Breast epithelium (tissue), 4 donors: ENCODE measurements at places on chromosomes 6 and 20. TPM values are rescaled to one million over a fixed set of nuclear protein-coding genes. Genes with fewer than 3 reads are reported as not detected.

LST1 gene
- 9.8 TPM for total RNA-seq

TRIM40 gene
- total RNA-seq: not detected

HMGN3 gene
- total RNA-seq: 38.3 TPM

PGC gene
- total RNA-seq: not detected

INSM1 gene
- not detected for total RNA-seq

ZNF311 gene
- 2.0 TPM for total RNA-seq

HCRTR2 gene
- total RNA-seq: not detected

ANKRD6 gene
- 18.0 TPM for total RNA-seq

VSTM2L gene
- 0.48 TPM for total RNA-seq

SIRPG gene
- total RNA-seq: not detected

DNA sequence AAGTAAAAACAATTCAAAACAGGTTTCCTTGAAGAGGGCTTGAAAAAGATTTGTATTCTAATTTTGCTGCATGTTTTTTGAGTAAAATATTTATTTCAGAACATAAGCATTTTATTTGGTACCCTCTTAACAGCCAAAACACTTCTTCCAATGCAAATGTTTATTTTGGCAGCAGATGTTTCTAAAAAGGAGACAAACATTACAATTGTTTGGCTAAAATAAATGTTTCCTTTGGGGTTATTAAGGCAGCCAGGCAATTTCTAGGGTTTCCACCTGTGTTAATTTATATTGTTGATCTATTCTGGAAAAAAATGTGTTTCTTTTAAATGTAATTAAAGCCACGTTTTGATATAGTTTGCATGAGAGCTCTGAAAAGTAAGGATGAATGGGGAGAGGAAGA is 56.6 kb downstream of the ARID1B start:
- DNase-seq: no peak

DNA sequence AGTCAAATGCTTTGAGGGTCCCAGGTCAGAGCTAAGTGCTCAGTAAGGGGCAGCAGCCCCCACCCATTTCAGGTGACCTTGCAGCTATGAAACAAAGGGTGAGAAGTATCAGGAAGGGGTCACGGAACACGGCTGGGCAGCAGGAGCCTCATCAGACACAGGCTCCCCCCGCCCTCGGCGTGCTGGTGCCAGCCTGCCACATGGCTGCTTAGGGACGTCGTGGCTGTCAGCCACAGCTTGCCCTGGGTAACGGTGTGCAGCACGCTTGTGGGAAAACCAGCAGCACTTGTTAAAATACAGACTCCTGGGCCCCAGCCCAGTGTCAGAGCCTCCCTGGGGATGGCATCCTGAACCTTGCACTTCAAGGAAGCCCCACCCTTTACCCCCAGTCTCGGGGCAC is 39.3 kb downstream of the SSR1 start:
- DNase-seq: no peak

DNA sequence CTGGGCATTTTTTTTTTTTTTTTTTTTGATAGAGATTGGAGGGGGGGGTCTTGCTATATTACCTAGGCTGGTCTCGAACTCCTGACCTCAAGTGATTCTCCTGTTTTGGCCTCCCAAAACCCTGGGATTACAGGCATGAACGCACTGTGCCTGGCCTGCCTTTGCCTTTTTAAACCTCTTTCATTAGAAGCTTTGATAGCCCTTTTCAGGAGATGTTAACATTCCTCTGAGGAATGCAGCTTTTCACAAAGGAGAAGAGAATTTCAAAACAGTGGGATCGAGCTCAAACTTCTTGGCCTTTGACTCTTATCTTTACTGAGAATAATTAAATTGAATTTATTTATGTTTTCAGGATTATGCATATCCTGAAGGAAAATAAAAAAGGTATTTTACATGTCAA is 31.3 kb downstream of the SLC26A8 start:
- no peak for DNase-seq

- DNase-seq: peak; percentile 52
Measured at GRCh38 chr6:79671600-79672266, 40.6 kb downstream of the SH3BGRL2 start.

- no peak for DNase-seq
Measured at GRCh38 chr20:14214046-14214445, 123.4 kb downstream of the FLRT3 start.

DNA sequence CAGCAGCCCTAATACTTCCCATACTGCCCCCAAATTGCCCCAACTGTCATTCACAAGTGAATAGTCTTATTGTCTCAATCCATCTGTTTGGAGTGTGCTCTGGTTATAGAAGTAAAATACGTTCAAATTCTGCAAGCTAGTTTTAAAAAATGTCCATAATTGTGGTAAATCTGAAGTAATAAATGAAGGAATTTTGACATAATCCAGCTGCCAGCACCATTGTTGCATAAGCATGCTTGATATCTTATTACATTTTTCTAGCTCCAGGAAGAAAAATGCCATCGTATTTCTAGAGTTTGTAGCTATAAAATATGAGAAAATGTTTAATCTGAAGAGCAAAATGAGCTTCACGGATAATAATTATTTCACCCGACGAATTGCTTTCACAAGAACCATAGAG is 664.7 kb downstream of the RFPL4B start:
- DNase-seq: no peak

- DNase-seq: peak; percentile 37
Measured at GRCh38 chr6:24494821-24495795, at the start of gene ALDH5A1. Gene ALDH5A1, plus strand, starts transcription at chr6:24494969. Its CDS starts 28 bp downstream, at chr6:24494997.

- DNase-seq: no peak
Measured at GRCh38 chr6:41059556-41059955, 6.6 kb downstream of the APOBEC2 start.

GRCh38 chr20:43160941-43161340 is 28.8 kb downstream of the PTPRT start:
- DNase-seq: no peak

- no peak for DNase-seq
Measured at GRCh38 chr6:34888514-34888856, 570 bp upstream of the ANKS1A start.

DNA sequence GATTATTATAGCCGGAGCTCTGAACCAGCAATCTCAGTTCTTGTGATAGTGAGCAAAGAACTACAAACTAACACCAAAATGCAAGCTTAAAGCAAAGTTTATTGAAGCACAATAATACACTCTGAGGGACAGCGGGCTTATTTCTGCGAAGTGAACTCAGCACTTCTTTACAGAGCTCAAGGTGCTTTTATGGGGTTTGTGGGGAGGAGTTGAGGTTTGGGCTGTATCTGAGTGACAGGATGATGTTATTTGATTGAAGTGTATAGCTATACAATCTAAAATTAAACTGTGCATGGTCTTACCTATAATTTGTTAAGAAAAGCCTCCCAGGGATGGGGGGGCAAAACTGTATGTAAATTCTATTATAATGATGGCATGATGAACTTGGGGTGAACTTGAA is 1.0 kb upstream of the HFE start:
- DNase-seq: no peak

GRCh38 chr6:111806165-111806547 is 67.1 kb downstream of the FYN start:
- DNase-seq: no peak

- no peak for DNase-seq
Measured at GRCh38 chr6:159105716-159106115, 60.9 kb upstream of the TAGAP start.

DNA sequence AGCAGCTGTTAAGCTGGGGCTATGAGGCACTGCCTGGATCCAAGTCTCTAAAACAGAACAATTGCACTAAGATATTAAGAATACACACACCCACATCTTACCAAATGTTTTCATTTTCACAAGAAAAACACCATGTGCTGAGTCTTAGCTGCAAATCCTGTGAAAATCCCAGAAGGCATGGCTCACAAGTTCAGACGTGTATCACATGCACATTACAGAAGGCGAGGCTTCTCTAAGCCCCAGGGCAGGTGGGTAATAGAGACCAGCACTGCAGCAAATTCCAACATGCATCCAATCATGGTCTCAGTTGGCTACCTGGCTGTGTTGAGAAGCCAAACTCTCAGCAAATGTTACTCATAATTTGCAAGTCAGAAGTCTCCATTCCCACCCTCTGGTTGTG is 16.2 kb upstream of the CST3 start:
- no peak for DNase-seq

DNA sequence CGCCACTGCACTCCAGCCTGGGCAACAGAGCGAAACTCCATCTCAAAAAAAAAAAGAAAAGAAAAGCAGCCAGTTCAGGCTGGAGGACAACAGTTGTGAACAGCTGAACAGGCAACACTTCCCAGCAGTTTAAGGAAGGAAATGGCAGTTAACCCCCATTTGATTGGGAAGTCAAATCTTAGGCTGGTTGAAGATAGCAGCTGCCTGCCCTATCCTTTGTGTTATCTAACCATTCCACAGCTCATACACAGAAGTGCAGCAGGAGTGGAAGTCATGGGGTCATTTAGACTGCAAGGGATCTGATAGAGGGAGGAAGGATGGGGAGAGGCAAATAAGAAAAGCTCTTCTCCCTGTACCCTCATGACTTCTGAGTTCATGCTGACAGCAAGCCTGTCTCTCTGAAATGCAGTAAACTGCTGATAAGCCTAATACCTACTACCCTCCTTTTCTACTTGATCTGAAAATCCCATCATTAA is 35.3 kb downstream of the KCTD20 start:
- no peak for DNase-seq

- DNase-seq: no peak
Measured at GRCh38 chr6:152160346-152160745, 352.9 kb downstream of the ESR1 start.

DNA sequence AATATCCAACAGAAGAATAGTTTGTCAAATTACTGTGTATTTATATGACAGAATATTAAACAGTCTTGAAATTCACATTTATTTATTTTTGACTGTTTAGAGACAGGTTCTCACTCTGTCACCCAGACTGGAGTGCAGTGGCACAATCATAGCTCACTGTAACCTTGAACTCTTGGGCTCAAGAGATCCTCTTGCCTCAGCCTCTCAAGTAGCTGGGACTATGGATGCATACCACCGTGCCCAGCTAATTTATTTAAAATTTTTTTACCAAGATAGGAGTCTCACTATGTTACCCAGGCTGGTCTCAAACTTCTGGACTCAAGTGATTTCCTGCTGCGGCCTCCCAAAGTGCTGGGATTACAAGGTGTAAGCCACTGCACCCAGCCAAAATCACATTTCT is 57.4 kb downstream of the NINL start:
- DNase-seq: no peak

GRCh38 chr6:96913621-96914020 is 10.9 kb upstream of the KLHL32 start:
- DNase-seq: no peak

DNA sequence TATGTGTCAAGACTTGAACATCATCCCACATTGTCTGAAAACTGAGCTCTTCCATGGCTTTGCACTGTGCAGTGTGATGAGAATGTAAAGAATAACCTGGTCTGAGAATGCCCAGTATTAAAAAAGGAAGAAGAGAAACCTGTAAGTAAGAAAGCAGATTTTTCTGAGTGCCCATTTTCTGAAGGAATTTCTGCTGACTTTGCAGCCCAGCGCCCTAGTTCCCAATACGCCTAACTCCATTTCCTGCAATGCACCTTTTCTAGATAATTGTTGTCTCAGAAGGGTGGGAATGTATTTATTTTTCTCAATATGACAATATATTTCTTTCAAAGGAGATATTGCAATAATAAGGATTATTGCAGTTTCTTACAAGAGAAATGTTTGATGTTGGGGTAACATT is 231.5 kb downstream of the HAO1 start:
- no peak for DNase-seq

DNA sequence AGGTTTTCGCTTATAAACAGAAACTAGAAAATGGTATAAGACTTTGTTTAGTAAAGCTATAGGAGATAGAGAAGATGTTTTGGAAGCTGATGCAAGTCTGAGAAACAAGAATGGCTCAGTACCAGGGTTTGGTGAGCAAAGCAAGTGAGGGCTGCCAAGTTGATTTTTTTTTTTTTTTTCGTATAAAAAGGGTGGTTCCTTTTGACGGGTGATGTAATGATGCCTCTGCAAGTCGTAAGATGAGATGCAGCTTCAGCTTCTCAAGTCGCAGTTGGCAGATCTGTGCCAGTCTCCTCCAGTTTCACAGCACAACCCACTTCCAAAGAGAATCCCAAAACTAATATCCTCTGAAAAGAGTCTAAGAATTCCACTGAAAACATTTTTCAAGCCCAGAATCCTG is 252.8 kb upstream of the CDH4 start:
- no peak for DNase-seq

- no peak for DNase-seq
Measured at GRCh38 chr20:49247792-49248191, 28.6 kb downstream of the DDX27 start.

GRCh38 chr6:145897552-145897951 is 66.6 kb downstream of the SHPRH start:
- DNase-seq: no peak

- DNase-seq: no peak
Measured at GRCh38 chr6:47241742-47242482, 67.8 kb downstream of the TNFRSF21 start.

GRCh38 chr20:43438578-43439316 is 18.9 kb upstream of the SRSF6 start:
- DNase-seq: no peak

- DNase-seq: no peak
Measured at GRCh38 chr20:61866165-61866564, 199.5 kb downstream of the TAF4 start.

- DNase-seq: no peak
Measured at GRCh38 chr20:10954908-10955580, 281.2 kb upstream of the JAG1 start.

DNA sequence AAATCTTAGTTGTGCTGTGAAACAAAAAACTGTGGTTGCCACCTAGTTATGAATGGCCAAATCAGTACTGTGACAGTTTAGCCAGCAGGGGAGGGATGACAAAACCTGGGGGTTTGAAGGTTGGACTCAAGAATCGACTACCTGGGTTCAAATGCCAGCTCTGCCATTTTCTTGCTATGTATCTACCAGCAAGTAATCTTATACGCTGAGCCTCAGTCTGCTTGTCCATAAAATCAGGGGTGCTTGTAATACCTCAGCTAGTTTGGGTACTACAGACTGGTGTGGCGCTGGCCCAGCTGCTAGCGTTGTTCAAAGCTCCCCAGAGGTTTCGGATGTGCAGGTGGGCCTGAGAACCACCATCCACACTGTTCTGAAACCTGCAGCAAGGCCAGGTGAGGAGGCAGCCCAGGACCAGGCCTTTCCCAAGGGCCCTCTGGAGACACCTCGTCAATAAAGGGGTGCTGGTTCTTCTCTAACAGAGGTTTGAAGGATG is 40.4 kb downstream of the TRAM2 start:
- no peak for DNase-seq

DNA sequence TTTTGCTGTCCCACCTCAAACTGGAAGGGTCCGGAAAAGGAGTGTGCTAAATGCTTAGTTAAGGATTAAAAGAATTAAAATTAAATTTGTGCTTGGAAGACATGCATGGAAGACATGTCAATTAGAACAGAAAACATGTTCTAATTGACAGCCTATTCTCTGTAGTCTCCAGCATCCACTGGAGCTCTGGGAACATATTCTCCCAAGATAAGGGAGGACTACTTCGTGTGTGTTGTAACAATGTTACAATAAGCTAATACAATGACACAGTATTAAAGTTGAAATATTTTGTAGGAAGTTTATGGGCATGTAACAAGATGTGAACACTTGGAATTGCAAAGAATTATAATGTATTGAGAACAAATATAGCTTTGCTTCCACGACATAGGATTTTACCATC is 567.4 kb upstream of the CITED2 start:
- no peak for DNase-seq
